ENCODE measurements at places on chromosomes 5 and 9.
A peak's percentile ranks its signal among the peaks of the same experiment; 100 is the strongest.

DNA sequence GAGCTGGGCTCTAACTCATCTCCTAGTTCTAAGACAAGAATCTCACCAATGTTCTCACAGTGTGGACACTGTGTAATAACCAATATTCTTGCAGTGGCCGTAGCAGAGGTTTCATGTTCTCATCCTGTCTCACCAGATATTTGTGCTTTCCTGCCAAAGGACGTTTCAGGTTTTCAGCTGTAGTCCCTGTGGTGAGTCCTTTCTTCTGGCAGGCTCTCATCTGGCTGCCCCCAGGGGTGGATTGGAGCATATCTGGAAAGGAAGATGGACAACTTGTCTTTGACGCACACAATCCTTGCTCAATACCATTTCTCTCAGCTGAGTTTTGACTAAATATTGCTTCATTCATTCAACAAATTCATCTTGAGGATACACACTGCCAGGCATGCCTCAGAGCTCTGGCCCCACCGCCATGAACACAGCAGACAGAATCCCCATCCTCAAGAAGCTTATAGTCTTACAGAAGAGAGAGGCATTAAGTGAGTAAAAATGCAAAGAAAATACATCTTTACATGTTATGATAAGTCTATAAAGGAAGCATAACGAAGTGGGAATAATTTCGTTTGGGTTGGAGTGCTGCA is 33.8 kb upstream of the NEURL1B start:
- H3K27ac ChIP-seq: no peak overlapping the region
- H3K4me1 ChIP-seq: peaks cover 13% of the 10 kb centered on the region
- DNase-seq: no peak
- H3K36me3 ChIP-seq: no peaks in the 10 kb centered on the region
- H3K27me3 ChIP-seq: no peaks in the 10 kb centered on the region
- no peak overlapping the region for H3K4me3 ChIP-seq

DNA sequence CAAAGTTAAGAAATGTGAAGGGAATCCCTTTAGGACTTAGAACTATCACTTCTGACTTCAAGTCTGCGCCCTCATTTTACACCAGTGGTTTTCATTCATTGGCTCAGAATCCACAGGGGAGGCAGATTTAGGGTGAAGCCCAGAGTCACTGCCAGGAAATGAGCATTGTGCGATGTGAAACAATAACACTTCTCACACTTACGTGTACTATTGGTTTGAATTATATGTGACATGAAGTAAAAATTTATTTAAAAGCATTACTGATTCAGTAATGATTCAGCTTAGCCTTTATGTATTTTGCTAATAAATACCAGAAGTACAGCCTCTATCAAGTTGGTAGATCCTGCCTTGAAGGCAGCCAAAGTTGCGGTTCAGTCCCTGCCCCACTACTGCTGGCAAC is 98.6 kb downstream of the PAM start:
- no peak for DNase-seq
- no peak overlapping the region for H3K27ac ChIP-seq
- H3K4me3 ChIP-seq: no peak overlapping the region
- H3K4me1 ChIP-seq: peaks cover 2% of the 10 kb centered on the region

GRCh38 chr9:77744841-77745430 is 96.8 kb upstream of the GNA14 start:
- H3K27ac ChIP-seq: peak overlapping the region; percentile 7
- no peaks in the 10 kb centered on the region for H3K36me3 ChIP-seq
- no peak overlapping the region for H3K4me3 ChIP-seq
- H3K4me1 ChIP-seq: peaks cover 17% of the 10 kb centered on the region
- no peak for DNase-seq

DNA sequence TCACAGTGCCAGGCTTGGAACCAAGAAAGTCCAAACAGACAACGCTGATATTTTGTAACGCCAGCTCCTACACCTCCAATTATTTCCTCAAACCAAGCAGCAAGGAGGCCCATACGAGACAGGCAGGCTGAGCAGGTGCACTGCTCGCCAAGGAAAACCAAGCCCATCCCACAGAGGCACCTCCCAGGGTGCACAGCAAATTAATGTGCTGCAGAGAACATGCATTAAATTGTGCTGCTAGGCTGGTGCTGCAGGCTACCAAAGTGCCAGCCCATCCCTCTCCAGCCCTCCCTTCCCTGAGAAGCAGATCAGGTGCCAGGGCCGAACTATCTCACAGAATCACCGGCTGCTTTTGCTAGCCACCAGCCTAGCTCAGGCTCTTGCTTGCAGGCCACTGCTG is 137.8 kb downstream of the PAX5 start:
- no peaks in the 10 kb centered on the region for H3K36me3 ChIP-seq
- H3K27me3 ChIP-seq: no peaks in the 10 kb centered on the region
- H3K4me3 ChIP-seq: no peak overlapping the region
- no peak overlapping the region for H3K27ac ChIP-seq
- no peaks in the 10 kb centered on the region for H3K4me1 ChIP-seq

DNA sequence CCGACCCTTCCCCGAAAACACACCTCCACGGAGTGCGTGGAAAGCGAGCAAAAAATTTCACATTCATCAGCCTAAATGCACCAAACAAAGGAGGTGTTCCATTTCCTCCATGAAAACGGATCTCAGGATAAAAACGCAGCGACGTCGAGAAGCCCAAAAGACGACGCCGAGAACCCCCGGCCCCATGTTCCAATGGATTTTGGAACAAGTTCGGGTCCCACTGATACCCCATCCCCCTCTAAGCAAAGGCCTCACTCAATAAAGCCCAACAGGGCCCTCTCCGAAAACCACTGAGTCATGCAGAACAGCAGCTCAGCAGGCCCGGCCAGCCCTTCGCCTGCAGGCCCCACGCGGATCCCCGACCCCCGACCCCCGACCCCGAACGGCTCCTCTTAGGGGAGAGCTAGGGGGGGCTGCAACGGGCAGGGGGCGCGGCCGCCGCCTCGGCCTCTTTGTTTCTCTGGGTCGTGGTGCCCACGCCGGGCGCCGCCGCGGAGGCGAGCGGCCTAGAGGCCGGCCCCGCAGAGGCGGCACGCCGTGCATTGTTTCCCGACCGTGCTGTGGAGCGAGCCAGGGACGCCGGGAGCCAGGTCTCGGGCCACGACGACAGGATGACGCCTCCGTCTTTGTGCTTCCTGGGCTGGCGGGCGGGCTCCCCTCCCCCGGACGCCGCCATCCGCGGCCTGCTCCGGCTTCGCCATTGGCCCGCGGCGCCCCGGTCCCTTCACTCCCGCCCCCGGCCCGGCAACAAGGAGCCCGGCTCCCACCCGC is 915 bp downstream of the ZFAND5 start:
- DNase-seq: peak; percentile 7
- peak overlapping the region; percentile 100 for H3K27ac ChIP-seq
- peaks cover 27% of the 10 kb centered on the region for H3K4me1 ChIP-seq
- H3K36me3 ChIP-seq: peaks cover 6% of the 10 kb centered on the region
- no peaks in the 10 kb centered on the region for H3K27me3 ChIP-seq

DNA sequence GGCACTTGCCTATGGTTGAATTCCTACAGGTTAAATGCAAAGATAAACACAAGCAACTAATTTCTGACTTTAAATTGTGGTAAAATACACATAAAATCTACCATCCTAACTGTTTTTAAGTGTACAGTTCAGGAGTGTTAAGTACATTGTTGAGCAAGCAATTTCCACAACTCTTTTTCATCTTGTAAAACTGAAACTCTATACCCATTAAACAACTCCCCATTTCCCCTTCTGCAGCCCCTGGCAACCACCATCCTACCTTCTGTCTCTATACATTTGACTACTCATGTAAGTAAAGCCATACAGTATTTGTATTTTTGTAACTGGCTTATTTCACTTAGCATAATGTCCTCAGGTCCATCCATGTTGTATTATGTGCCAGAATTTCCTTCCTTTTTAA is 38.5 kb upstream of the STX17 start:
- H3K4me1 ChIP-seq: no peaks in the 10 kb centered on the region
- no peak overlapping the region for H3K27ac ChIP-seq
- no peaks in the 10 kb centered on the region for H3K36me3 ChIP-seq
- no peaks in the 10 kb centered on the region for H3K27me3 ChIP-seq
- DNase-seq: no peak

GRCh38 chr5:125011014-125011413 is 264.6 kb upstream of the ZNF608 start:
- H3K4me3 ChIP-seq: no peak overlapping the region
- H3K27ac ChIP-seq: no peak overlapping the region
- no peaks in the 10 kb centered on the region for H3K4me1 ChIP-seq

- H3K27me3 ChIP-seq: no peaks in the 10 kb centered on the region
- no peaks in the 10 kb centered on the region for H3K4me1 ChIP-seq
- no peaks in the 10 kb centered on the region for H3K36me3 ChIP-seq
- H3K27ac ChIP-seq: peak overlapping the region; percentile 29
Observed at GRCh38 chr9:70043285-70043684, 363 bp upstream of the MAMDC2 start.

DNA sequence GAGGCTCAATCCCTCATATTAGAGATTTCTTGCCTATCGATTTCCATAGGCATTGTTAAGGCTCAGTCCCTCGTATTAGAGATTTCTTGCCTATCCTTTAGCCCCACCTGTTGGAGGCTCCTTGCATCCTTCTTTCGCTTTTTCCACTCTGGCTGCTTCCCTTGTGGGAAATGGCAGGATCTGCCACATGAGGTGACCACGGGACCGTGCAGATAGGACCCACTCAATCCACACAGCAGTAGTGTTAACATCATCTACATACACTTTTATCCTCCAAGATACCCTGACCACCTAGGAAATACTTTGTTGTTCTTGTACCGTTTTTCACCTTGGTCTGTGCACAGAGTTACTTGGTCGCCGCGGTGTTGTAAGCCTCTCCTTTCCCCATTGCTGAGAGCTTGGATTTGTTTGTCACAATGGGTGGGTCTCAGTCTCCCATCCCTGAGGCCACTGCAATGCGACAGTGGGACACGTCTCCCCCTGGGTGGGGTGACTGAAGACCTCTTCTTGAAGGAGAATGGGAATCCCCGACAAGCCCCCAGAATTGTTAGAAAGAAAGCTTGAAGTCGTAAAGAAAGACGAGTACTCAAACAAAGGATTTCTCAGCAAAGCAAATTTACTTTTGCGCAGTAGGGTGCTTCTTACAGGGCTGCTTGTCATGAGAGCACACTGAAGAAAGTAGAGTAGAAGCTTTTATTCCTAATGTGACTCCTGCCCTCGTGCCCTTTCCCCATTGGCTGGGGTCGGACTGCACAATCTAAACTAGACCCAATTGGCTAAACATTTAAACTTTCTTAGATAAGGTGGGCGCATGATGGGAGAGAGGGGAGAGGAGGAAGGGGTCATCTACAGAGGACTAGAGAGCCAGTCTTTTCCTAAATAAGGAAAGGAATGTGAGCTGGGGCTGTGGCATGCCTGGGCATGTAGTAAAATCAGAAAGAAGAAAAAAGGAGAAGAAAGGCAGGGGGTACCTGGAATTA is 19.8 kb downstream of the IFT74 start:
- no peak overlapping the region for H3K27ac ChIP-seq
- no peaks in the 10 kb centered on the region for H3K4me1 ChIP-seq
- H3K36me3 ChIP-seq: no peaks in the 10 kb centered on the region

DNA sequence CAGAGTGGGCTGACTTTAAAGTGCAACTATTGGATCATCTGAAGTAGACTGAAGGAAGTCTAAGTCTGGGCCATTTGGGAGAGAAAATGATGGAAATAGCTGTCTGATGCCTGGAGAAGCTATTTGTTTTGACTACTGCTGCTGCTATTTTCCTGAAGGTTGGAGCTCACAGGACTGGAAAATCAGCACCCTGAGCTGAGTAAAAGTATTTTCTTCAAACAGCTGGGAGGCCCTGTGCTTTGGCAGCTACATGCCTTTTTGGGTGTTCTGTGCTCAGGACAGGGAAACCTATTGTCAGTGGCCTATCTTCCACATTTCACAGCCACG is 302.6 kb downstream of the ENC1 start:
- H3K27ac ChIP-seq: no peak overlapping the region
- no peak overlapping the region for H3K4me3 ChIP-seq
- no peaks in the 10 kb centered on the region for H3K27me3 ChIP-seq

GRCh38 chr9:95463148-95464060 is 53.4 kb downstream of the PTCH1 start:
- peak overlapping the region; percentile 30 for H3K4me3 ChIP-seq
- H3K4me1 ChIP-seq: peaks cover 9% of the 10 kb centered on the region
- no peak for DNase-seq
- no peak overlapping the region for H3K27ac ChIP-seq
- no peaks in the 10 kb centered on the region for H3K27me3 ChIP-seq
- H3K36me3 ChIP-seq: peaks cover 9% of the 10 kb centered on the region

GRCh38 chr5:147826361-147826760 is 5.1 kb downstream of the SPINK1 start:
- no peaks in the 10 kb centered on the region for H3K27me3 ChIP-seq
- H3K36me3 ChIP-seq: no peaks in the 10 kb centered on the region
- H3K27ac ChIP-seq: no peak overlapping the region
- no peak overlapping the region for H3K4me3 ChIP-seq
- H3K4me1 ChIP-seq: no peaks in the 10 kb centered on the region
- no peak for DNase-seq

DNA sequence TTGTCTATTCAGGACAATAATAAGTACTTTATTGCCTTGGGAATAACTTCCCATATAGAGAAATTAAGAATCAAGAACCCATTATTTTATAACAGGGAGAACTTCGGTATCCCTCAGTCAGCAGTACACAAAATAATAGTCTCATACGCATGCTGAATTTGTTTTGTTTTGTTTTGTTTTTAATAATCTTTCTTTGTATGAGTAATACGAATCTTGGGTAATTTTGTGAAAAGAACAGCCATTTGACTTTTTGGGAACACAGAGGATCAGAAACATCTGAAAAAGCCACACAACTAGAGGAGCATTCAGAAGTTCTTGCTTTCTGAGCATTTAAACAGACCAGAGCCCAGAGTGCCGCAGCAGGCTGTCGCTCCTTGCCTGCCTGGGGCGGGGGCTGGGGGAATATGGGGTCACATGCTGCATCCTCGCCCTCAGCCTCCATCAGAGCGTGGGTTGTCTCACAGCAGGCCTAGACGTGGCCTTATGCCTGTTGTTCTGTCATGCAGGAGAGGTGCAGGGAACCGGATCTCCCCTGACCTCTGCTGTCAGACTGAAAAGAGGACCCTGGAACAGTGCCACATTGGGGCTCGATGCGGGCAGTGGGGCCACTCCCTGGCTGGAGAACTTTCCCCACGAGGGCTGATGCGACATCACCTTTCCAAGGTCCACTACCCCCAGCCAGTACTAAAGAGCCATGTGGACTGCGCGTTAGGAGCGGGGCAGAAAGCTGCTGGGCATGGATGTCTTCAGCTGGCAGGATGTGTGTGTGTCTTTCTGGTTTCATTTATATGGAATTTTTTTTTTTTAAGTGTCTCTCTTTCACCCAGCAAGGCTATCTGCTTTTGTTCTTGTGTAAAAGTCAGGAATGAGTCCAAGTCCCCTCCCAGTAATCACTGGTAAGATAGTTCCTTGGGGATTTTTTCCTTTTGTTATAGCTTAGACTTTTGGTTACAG is 133.4 kb upstream of the OTULINL start:
- H3K36me3 ChIP-seq: no peaks in the 10 kb centered on the region
- H3K27me3 ChIP-seq: no peaks in the 10 kb centered on the region
- no peak for DNase-seq
- peaks cover 53% of the 10 kb centered on the region for H3K4me1 ChIP-seq

- no peaks in the 10 kb centered on the region for H3K36me3 ChIP-seq
- H3K4me3 ChIP-seq: no peak overlapping the region
- no peak for DNase-seq
- H3K4me1 ChIP-seq: no peaks in the 10 kb centered on the region
- no peak overlapping the region for H3K27ac ChIP-seq
- no peaks in the 10 kb centered on the region for H3K27me3 ChIP-seq
Observed at GRCh38 chr5:4518903-4519672, 621.0 kb upstream of the ADAMTS16 start.

- DNase-seq: no peak
- no peaks in the 10 kb centered on the region for H3K27me3 ChIP-seq
- no peak overlapping the region for H3K4me3 ChIP-seq
- H3K4me1 ChIP-seq: no peaks in the 10 kb centered on the region
- H3K36me3 ChIP-seq: no peaks in the 10 kb centered on the region
Observed at GRCh38 chr5:174354571-174354970, 309.1 kb downstream of the NSG2 start.
